ENCODE measurements at places on chromosomes 2 and 18.
A peak's percentile ranks its signal among the peaks of the same experiment; 100 is the strongest.

DNA sequence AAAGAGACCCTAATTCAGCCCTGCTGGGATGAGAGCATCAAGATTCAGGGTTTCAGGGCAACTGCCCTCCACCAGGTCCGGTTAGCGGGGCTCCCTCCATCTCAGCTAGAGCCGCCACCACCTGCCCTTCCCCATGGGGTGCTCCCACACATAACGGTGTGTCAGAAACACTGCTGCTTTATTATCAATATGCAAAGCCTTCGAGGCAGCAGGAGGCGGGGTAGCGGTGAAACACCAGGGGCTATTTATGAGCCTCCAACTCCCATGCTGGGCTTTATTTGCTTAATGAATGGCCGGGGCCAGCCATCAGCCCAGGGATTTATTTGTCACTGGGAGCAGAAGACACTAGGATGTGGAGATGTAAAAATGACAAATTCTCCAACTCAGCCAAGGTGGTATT lies 109.8 kb downstream of the GALNT14 start:
- DNase-seq: no peak

- DNase-seq: peak; percentile 85
Observed at GRCh38 chr2:191675807-191676721, 1.9 kb upstream of the NABP1 start.

DNA sequence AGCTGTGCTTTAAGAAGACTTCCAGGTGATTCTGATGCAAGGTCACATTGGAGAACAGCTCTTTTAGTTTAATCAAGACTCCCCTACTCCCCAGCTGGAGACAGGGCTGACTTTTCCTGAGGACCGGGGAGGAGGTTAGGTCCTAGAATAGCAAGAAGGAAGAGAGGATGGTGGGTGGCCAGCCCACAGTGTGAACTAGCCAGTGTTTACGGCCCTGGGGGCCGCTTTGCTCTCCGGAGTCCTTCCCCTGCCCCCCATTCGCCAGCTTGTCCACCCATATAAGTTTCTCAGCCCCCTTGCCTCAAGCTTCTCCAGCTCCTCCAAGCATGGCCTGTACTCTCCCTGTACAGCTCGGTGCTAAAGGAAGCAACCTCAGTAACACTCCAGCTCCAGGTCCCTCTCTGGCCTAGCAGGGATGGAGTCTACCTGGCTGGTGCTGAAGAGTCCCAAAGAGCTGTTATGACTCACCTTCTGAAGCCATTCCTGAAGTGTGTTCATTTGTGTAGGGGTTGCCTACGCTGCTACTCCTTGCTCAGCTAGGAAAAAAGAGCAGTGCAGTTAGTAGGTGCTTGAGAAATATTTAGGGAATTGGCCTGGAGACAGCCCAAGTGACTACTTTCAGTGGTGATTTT lies 7.9 kb downstream of the INPP4A start:
- DNase-seq: no peak

DNA sequence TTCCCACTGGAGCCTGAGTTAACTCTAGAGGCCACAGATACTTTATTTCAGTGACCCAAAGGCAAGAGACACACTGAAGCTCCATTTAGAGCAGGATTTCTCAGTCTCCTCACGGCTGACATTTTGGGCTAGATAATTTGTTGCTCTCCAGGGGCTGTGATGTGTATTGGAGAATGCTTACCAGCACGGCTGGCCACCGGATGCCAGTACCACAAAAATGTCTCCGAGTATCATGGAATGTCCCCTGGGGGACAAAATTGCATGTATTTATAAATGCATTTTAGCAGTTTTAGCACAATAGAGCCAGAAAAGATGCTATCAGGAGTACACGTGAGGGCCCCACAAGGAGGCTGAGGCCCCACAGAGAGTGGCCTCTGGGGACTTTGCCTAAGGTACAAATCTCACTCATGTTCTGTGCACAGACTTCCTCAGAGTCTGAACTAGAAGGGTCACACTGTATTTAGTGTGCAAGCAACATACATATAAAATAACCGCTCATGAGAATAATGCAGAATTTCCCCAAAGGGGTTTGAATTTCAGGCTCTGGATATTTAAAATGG lies 20.5 kb upstream of the DCC start:
- no peak for DNase-seq

- no peak for DNase-seq
Observed at GRCh38 chr2:241015439-241015838, 17.0 kb downstream of the SNED1 start.

DNA sequence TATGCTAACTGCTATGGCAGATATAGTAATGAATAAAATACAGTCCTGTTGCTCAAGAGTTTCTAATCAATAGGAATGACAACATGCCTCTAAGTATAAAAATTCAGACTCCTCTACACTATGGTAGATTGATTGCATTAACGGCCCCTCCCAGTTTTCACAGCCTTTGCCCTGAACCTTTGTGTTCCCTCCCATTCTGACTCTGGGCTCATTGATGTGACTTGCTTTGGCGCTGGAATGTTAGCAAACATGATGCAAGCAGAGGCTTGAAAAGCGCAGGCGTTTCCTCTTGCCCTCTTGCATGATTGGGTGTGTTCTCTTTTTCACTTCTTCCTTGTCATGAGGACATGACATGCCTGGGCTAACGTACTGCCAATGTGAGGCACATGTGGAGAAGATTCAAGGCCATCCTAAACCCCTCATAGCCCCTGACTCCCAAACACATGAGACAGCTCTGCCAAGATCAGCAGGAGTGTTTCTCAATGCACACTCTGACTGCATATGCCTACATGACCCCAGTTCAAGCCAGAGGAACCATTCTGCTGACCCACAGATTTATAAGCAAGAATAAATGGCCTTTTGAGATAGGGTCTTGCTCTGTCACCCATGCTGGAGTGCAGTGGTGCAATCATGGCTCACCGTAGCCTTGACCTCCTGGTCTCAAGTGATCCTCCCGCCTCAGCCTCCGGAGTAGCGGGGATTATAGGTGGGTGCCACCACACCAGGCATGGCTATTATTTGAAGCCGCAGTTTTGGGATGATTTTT lies 49.7 kb upstream of the CD28 start:
- DNase-seq: no peak

DNA sequence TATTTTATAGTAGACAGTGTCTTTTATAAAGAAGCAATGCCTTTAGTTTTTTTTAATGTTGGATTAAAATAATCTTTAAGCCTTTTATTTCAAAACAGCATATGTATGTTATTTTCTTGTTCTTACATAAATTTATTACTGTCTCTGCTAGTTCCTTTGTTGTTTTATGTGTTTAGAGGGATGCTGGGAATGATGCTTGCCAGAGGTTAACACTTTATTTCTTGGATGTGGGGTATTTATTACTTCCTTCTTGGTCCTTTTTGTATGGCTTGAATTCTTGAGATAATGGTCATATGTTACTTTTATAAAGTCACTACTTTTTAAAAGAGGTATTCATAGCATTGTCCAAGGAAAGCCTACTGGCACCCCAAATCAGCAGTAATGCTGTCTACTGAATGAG lies 63.1 kb downstream of the ANKRD12 start:
- no peak for DNase-seq

- DNase-seq: no peak
Observed at GRCh38 chr18:77143196-77143595, 10.6 kb upstream of the MBP start.

GRCh38 chr2:67214585-67215185 lies 182.4 kb upstream of the ETAA1 start:
- no peak for DNase-seq

DNA sequence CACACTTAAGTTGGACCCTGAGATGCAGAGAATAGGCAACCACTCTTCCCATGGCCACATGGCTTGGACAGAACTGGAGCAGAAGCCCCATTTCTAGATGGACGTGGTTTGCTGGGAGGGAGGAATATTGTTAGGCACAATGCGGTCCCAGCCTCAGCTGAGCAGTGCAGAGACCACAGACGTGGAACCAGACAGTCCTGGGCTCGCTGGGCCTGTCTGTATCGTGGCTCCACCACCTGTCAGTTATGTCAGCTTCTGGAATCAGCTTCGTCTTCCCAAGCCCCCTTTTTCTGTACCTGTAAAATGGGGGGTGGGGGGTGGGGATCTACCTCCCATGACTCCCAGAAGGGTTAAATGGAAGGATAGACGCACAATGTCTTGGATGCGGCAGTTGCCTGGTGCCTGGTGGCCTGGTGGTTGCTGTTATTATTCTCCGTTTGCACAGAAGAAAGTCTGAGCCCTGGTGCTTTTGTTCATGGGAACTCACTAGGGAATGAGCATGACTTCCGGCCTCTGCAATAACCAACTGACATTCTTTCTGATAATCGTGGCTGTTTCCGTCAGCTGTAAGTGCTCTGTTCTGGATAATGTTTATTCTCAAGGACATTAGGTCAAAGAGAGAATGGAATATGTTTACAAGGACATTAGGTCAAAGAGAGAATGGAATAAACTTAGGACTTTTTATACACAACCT lies 31.4 kb downstream of the COLEC11 start:
- DNase-seq: no peak

DNA sequence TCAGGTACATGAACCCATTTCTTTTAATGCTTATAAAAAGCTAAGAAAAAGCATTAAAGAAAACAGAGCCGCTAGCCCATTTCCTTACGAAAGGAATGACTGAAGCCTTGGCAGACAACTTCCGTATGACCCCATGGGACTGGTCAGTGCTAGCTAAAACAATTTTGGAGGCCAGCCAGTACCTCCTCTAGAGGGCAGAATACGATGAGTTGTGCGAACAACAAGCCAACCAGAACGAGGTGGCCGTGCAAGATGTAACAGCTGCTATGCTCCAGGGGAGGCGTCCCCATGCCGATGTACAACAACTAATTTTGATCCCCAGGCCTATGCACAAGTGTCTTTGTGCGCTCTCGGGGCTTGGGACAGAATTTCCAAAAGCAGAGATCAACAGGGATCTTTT lies 16.7 kb downstream of the MAP3K2 start:
- DNase-seq: no peak

GRCh38 chr2:182767578-182767977 lies 51.5 kb downstream of the DNAJC10 start:
- no peak for DNase-seq

DNA sequence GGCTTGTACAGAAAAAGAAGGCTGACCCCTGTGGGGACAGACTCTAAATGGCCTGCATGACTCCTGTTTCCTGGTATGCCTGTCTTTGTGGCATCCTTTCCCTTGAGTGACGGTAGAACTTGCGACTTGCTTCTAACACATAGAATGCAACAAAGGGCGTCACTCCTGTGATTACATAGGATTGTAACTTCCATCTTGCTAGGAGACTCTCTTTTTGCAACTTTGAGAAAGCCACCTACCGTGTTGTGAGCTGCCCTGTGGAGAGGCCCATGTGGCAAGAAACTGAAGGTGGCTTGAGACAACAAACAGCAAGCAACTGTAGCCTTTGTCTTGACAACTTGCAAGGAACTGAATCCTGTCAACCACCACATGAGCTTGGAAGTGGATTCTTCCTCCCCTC lies 46.5 kb downstream of the THNSL2 start:
- DNase-seq: no peak

DNA sequence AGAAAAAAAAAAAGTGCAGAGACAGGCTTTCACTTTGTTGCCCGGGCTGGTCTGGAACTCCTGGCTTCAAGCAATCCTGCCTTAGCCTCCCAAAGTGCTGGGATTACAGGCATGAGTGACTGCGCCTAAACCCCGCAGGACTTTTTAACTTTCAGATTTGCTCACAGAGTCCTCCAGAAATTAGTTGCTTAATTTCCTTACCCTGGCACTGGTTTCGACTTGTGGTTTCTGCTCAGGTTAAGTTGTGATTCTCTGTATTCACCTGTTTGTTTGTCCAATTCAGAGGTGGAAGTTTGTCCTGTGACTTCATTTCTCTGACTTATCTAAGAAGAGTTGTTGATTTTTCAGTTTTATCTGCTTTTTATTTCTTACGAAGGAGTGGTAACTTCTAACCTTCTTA lies 238.1 kb downstream of the TMEM182 start:
- no peak for DNase-seq

GRCh38 chr18:11577271-11578112 lies 31.9 kb upstream of the SLC35G4 start:
- no peak for DNase-seq

DNA sequence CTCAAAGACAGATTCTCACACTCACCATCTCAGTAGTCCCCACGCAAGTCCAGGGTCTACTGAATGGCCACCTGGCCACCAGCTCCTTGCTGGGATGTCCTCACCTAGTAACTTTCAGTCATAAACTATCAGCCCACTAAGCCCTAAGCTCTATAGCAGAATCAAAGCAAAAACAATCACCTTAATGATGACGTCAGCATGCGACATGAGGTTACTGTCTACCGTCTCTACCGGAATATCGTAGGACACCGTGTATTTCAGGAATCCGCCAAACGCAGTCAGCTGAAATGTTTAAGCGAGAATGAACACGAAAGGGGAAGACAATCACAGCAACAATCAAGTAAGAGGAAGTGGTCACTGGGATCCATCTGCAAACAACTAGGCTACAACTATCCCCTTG lies 81.8 kb downstream of the LAMA1 start:
- no peak for DNase-seq

- no peak for DNase-seq
Observed at GRCh38 chr2:115369400-115369799, 927.0 kb downstream of the DPP10 start.

DNA sequence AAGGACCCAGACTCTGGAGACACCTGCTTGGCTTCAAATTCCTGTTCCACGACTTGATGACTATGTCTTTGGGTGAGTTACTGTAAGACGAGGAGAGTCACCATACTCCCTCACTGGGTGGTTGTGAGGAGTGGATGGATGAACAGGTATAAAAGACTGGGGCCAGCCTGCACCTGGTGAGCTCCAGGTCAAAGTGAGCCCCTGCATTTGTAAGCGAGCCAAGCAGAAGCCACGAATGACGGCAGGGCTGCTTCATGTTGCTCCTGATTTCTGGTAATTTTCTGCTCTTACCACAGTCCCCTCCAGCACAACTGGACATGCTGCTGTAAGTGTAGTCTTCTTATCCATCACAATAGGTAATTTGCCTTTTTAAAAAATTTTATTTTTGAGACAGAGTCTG lies 86.6 kb downstream of the POLR1A start:
- DNase-seq: no peak

- DNase-seq: no peak
Observed at GRCh38 chr2:67215214-67216055, 181.7 kb upstream of the ETAA1 start.

GRCh38 chr2:226865273-226865672 lies 29.4 kb downstream of the RHBDD1 start:
- DNase-seq: no peak

GRCh38 chr2:195470622-195471021 lies 186.4 kb upstream of the SLC39A10 start:
- no peak for DNase-seq

DNA sequence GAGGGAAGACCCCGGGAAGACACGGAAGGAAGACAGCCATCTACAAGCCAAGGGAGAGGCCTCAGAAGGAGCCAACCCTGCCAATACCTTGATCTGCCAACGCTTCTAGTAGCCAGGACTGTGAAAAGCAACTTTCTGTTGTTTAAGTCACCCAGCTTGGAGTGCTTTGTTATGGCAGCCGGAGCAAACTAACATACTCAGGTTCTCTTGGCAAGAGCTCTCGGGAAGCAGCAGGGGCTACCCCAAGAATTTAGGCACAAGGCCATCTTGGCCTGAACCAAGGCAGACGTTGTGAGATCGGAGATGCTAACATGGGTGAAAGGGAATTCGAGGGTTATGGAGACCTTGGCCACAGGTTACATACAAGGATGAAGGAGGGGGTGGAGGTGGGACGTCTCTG lies 78.6 kb upstream of the KLHL29 start:
- DNase-seq: no peak
